ENCODE measurements at places on chromosomes 4 and X. TPM values are rescaled to one million over a fixed set of nuclear protein-coding genes. Genes with fewer than 3 reads are reported as not detected.

ARL9 gene
- total RNA-seq, result 0.35 TPM

RAB9A gene
- 20.3 TPM for total RNA-seq

SHISA3 gene
- total RNA-seq, result not detected

SPARCL1 gene
- total RNA-seq, result not detected

BTC gene
- not detected for total RNA-seq

CCSER1 gene
- not detected for total RNA-seq

FAM9C gene
- total RNA-seq, result 0.41 TPM

IBSP gene
- not detected for total RNA-seq

ABLIM2 gene
- total RNA-seq, result 0.27 TPM

SPATA4 gene
- not detected for total RNA-seq

IRS4 gene
- not detected for total RNA-seq

EDA gene
- total RNA-seq, result 4.6 TPM

SPOCK3 gene
- total RNA-seq, result not detected

SASH3 gene
- 114 TPM for total RNA-seq

DCX gene
- not detected for total RNA-seq

MMRN1 gene
- 0.11 TPM for total RNA-seq

PNMA5 gene
- total RNA-seq, result not detected

Measured in activated naive CD4-positive, alpha-beta T cell treated with anti-CD3 and anti-CD28 coated beads, Interleukin-2, amount 50 U/mL, for 72 hours (primary cell).